ENCODE measurements at places on chromosomes 12 and 14.

- DNase-seq: no peak
These were observed 375.1 kb downstream of the GRIN2B start for GRCh38 chr12:13606290-13606689.

DNA sequence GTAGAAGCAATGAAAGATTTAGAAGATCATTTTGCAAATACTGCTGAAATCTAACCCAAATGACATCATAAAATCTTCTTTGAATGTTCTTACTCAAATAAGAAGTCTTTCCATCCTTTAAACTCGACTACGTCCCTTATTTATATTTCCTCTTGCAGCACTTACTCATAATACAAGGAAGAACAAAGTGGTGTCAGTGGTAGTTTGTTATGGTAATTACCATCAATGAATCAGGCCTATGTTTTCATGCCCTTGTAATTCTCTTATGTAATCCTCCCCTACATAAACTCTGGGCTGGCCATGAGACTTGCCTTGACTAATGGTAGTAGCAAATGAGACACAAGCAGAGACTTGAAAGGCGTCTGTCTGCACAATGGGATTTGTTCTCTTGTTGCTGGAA is 17.0 kb downstream of the EEA1 start:
- no peak for DNase-seq

- peak; percentile 77 for DNase-seq
These were observed 60.8 kb downstream of the SAMD4A start for GRCh38 chr14:54627540-54628363.

DNA sequence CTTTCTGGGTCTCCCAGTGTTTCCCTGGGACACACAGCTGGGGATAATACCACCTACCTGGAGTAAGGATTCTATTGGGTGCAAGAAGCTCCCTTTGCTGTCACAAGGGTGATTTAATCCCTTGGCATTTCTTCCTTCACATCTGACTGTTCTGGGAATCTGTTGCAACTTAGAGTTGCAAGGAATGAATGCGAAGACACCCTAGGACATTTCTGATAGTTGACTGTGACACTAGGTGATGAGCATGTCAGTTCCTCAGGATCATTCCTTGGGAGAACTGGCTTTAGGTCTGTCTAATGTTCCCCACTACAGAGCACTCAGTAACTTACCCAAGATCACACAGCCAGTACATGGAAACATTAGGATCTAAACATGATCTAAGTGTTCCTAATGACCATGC is 593.6 kb downstream of the NRXN3 start:
- DNase-seq: no peak

GRCh38 chr12:57716305-57716704 is 22.2 kb downstream of the AGAP2 start:
- DNase-seq: no peak

GRCh38 chr12:25995906-25996305 is 37.4 kb downstream of the RASSF8 start:
- no peak for DNase-seq

- DNase-seq: no peak
These were observed 12.3 kb downstream of the ABCD4 start for GRCh38 chr14:74290415-74290814.

GRCh38 chr12:64255249-64255648 is 33.2 kb upstream of the KICS2 start:
- DNase-seq: no peak

- peak; percentile 65 for DNase-seq
These were observed 31.3 kb downstream of the GABARAPL1 start for GRCh38 chr12:10243818-10244520.

DNA sequence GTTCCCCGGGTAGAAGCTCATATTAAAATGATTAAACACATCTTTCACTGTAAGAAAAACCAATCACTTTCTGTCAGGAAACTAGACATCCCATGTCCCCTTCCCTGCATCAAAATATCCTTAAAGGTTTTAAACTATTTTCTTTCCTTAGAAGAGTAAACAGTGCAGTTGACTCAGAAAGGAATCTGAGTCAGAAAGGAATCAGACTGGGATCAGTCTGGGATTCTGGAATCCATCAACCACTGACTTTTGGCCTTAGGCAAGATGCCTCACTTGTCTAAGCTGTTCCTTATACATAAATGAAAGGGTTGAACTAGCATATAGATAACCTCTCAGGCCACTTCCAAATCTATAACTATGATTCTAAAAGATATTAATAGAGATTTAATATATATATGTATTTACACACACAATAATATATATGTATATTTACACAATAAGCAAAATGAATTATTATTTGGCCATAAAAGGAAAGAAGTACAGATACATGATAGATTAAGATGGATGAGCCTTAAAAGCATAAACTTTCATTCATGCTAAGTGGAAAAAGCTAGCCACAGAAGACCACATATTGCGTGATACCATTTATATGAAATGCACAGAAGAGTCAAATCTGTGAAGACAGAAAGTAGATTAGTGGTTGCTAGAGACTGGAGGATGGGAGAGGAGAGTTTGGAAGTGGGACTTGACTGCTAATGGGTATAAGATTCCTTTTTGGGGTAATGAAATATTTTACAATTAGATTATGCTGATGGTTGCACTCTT is 114.4 kb downstream of the SLC38A1 start:
- DNase-seq: no peak

DNA sequence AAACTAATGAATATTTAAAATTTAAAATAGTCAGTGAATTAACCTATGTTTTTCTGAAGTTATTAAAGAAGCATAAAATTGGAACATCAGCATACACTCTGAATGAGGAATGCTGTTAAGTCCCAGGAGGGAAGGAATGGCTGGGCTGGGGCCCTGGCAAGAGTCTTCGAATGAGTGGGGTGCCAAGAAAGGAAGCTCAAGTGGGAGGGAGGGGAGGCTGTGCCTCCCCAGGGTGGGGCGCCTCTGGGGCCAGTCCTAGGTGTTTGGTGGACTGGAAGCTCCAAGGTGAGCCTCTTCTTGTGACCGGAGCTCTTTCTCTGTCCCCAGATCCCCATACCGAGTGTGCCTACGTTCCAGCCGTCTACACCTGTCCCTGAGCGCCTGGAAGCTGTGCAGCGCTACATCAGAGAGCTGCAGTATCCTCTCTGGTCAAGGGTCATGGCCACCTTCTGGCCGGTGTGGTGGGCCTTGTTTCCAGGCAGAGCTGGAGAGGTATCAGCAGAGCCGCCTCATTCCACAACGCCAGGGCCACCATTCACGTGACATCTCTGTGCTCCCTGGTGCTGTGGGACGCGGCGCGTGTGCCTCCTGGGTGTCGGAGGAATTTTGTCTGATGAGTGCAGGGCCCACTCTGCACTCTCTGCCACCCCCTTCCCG is 8.5 kb downstream of the VASH1 start:
- no peak for DNase-seq

- DNase-seq: no peak
These were observed 24.1 kb downstream of the FGF23 start for GRCh38 chr12:4355156-4356040.

- DNase-seq: no peak
These were observed 54.3 kb downstream of the CLMN start for GRCh38 chr14:95265106-95266094.

DNA sequence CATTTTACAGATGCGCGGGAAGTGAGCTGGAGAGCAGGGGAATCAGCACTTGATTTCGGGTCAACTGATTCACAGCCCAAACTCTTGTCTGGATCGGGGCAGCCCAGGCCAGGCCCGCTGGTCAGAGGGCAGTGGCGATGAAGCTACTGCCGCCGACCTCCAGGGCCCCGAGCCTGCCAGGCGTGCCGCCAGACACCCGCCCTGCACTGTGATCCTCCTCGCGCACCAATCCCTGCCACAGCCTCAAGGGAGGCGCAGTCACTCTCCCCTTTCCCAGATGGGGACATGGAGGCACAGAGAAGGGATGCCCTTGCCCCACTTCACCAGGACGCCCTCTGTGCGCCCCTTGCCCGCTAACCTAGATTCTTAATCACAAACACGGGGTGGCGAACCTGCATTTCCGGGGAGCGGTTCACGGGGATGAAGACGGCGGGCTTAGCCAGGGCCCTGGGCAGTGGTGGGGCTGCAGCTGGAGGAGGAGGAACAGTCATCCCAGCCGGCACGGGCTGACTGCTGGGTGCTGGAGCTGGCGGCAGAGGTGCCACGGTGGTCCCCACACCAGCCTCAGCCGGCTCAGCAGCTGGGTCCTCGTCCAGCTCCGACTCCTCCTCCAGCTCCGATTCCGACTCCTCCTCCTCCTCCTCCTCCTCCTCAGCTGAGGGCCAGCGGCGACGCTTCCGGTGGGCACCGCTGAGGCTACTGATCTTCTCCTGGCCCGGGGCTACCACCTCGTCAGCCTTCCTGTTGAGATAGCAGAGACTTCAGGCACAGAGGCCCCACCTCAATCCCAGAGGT is 8.6 kb downstream of the DHX37 start:
- DNase-seq: no peak

DNA sequence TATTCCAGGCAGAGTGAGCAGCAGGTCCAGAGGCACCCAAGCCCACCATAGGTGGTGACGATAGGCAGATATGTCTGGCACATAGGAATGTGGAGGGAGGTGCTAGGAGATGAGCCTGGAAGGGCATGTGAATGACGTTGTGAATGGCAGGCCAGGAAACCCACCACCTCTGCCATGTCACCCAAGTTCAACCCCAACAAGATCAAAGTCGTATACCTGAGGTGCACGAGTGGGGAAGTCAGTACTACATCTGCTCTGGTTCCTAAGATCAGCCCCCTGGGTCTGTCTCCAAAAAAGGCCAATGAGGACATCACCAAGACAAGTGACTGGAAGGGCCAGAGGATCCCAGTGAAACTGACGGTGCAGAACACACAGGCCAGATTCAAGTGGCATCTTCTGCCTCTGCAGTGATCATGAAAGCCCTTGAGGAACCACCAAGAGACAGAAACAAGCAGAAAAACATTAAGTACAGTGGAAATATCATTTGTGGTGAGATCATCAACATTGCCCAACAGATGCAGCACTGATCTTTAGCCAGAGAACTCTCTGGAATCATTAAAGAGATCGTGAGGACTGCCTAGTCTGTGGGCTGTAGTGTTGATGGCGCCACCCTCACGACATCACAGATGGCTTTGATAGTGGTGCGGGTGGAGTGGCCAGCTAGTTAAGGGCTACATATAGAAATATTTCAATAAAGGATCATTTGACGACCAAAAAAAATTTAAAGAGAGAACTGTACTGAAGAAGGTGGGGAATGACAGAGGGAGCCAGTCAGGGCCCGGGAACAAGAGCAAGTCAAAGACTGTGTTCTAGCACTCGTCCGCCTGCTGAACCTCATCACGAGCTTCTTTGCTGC is 99.7 kb downstream of the ZFP36L1 start:
- DNase-seq: no peak

GRCh38 chr12:118773956-118774723 is 207.2 kb upstream of the SRRM4 start:
- DNase-seq: no peak

DNA sequence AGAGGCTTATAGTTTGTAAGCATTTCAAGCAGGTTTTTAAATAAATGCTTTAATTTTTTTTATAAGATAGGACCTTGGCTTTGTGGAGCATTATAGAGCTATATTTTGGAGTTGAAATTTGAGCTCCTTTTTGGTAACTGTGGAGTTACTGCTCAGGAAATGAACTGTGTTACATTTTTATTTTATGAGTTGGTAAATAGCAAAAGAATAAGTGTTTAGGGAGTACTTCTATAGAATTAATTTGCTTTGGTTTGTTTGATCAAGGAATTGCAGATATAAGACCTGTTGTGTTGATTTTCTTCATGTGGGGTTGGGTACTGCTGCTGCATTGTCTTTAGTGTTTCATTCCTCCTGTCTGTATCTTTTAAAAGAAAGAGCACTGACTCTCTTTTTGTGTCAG is 3.5 kb downstream of the ATP2A2 start:
- no peak for DNase-seq

DNA sequence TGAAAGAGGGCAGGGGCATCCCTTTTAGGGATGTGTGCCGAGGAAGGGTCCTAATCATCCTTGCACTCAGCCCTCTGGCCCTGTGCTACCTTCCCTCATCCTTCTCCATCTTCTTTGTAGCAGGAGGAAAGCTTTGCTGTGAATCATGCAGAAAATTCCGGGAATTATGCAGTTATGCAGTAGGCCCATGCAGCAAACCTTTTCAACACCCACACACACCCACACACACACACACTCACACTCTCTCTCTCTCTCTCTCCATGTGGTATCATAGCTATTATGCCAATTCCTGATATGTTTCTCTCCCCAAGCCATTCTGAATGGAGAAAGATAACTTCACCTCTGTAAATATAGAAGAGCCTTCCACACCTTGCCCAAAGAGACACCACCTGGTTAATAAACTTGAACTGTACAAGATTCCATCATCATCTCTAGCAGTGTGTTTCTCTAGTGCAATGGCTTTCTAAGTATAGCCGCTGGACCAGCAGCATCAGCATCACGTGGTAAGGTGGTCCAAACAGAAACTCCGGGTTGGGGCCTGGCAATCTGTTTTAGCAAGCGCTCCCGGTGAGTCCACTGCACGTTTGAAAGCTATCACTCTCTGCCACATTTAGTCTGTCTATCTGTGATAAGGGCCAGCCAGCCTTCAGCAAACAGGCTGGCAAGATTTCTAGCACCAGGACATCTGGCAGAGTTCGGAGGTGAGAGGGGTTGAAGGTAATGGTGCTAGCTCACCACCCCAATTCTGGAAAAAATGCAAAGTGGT is 57.6 kb downstream of the MDM2 start:
- DNase-seq: peak; percentile 23

- no peak for DNase-seq
These were observed 170.0 kb downstream of the KLHL28 start for GRCh38 chr14:44791730-44792129.

DNA sequence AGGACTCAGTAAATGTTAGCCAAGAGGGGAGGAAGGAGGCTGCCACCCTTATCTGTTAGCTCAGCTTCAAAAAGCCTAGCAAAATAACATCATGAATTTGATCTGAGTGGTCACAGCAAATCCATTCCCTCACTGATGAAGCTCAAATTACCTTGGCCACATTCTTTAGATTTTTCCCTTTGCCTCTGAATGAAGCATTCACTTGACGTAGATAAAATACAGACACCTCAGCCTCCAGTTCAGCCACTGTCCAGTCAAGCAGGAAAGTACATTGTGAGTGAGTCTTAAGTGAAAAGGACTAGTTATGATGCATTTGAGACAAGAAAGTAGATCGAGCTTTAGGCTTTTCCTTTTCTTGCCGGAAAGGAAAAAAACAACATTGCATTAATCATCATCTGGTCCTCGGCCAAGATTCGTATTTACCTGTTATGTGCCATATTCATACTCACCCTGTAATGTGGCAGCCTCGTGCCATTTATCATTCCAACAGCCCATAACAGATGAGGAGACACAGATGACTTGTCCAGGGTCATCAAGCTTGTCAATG is 146.5 kb downstream of the ETV6 start:
- no peak for DNase-seq

DNA sequence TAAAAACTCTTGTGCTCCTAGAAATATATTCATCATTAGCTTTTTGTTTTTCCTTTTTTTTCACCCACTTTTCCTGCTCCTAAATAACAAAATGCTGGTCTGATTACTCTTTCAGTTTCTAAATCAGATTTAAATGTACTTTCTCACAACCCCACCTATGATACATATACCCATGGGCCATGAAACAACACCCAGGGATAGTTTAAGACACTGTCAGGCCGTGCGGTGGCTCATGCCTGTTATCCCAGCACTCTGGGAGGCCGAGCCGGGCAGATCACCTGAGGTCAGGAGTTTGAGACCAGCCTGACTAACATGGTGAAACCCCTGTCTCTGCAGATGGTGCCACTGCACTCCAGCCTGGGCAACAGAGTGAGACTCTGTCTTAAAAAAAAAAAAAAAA is 1.6 kb upstream of the NUMB start:
- no peak for DNase-seq
